PC-3 (cell line): ENCODE measurements at places on chromosomes 5 and 9. TPM values are rescaled to one million over a fixed set of nuclear protein-coding genes. Genes with fewer than 3 reads are reported as not detected.
A peak's percentile ranks its signal among the peaks of the same experiment; 100 is the strongest.

The DOCK8 gene
- total RNA-seq = 1.5 and 1.9 TPM in 2 replicates

The FOXD4L3 gene
- total RNA-seq = not detected in 2 replicates

GRCh38 chr5:14211818-14212803 lies 69.0 kb downstream of the TRIO start:
- no peak overlapping the region for H3K27ac ChIP-seq
- H3K27me3 ChIP-seq = no peaks in the 10 kb centered on the region
- H3K4me3 ChIP-seq = no peak overlapping the region
- H3K4me1 ChIP-seq = peaks cover 57% of the 10 kb centered on the region
- H3K36me3 ChIP-seq = 0 out of 2 replicates have a peak, but pooled peaks cover 18% of the 10 kb centered on the region

The WDR38 gene
- not detected in 2 replicates for total RNA-seq

The IFNA2 gene
- not detected in 2 replicates for total RNA-seq

GRCh38 chr5:109249126-109249525 lies 160.6 kb downstream of the PJA2 start:
- DNase-seq = no peak
- H3K4me3 ChIP-seq = no peak overlapping the region
- no peaks in the 10 kb centered on the region for H3K4me1 ChIP-seq
- no peaks in the 10 kb centered on the region for H3K27me3 ChIP-seq
- H3K27ac ChIP-seq = no peak overlapping the region

The AGPAT2 gene
- total RNA-seq = 103 and 106 TPM in 2 replicates

GRCh38 chr5:165139262-165139661 lies 1633.8 kb downstream of the MAT2B start:
- no peak overlapping the region for H3K27ac ChIP-seq
- H3K4me1 ChIP-seq = no peaks in the 10 kb centered on the region
- H3K36me3 ChIP-seq = no peaks in the 10 kb centered on the region
- no peak for DNase-seq

DNA sequence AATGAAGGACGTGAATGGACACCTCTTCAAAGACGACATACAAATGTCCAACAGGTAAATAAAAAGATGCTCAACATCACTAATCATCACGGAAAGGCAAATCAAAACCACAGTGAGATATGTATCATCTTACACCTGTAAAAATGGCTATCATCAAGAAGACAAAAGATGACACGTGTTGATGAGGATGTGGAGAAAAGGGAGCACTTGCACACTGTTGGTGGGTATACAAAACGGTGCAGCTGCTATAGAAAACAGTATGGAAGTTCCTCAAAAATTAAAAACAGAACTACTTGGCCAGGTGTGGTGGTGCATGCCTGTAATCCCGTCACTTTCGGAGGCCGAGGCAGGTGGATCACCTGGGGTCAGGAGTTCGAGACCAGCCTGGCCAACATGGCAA lies 47.9 kb downstream of the STK10 start:
- no peaks in the 10 kb centered on the region for H3K4me1 ChIP-seq
- no peaks in the 10 kb centered on the region for H3K27me3 ChIP-seq
- no peak overlapping the region for H3K4me3 ChIP-seq
- H3K36me3 ChIP-seq = no peaks in the 10 kb centered on the region
- no peak for DNase-seq

The ZNF169 gene
- total RNA-seq = 2.4 and 2.8 TPM in 2 replicates

The SHC3 gene
- total RNA-seq = 0.63 and 0.66 TPM in 2 replicates

DNA sequence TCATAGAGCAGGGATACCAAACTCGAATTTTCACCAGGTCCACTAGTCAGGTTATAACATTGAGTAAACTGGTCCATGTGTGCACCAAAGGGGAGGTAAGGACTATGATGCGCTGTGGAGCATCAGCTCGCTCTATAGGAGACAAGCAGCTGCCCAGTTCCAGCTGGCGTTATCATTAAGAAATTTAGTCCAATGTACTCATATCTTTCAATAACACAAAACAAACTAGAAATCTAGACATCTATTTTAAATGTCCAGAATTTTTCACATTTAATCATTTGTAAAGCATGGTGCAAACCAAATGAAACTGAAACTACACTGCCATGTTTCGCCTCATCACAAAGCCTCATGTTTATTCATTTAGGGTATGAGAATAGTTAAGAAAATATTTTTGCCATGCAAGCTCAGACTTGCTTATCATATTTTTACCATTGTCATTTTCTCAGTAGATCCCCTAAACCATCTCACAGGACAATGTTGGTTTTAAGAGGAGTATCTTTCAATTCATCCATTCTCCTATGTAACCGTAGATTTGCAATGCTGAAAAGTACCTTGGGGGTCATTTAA lies 50.9 kb downstream of the ZNF474 start:
- no peak overlapping the region for H3K4me3 ChIP-seq
- DNase-seq = no peak

GRCh38 chr5:76305269-76305668 lies 97.8 kb upstream of the IQGAP2 start:
- H3K4me3 ChIP-seq = no peak overlapping the region
- H3K36me3 ChIP-seq = no peaks in the 10 kb centered on the region
- no peak overlapping the region for H3K27ac ChIP-seq
- peaks cover 17% of the 10 kb centered on the region for H3K27me3 ChIP-seq
- DNase-seq = no peak

The IFNA13 gene
- not detected in 2 replicates for total RNA-seq

GRCh38 chr9:35910613-35911359 lies 1.5 kb downstream of the SPAAR start:
- H3K4me1 ChIP-seq = peaks cover 57% of the 10 kb centered on the region
- no peaks in the 10 kb centered on the region for H3K36me3 ChIP-seq
- DNase-seq = peak; percentile 78
- no peak overlapping the region for H3K27ac ChIP-seq

DNA sequence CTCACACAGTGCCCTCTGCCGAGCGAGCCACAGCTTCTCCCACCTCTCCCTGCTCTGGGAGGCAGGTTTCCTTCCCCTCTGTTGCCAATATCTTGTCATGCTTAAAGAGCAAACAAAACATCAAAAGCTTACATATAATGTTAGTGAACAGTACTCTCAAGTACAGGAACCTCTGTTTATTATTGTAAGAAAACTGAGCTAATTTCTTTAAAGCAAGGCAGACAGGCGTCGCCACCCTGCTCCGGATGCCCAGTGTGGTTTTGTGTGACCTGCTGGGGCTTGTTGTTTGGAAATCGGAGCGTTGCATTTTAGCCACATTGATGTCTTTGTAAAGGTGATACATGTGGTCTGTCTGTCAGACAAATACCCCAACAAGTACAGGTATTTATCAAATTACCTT lies 401.4 kb upstream of the IRX1 start:
- no peaks in the 10 kb centered on the region for H3K4me1 ChIP-seq
- H3K27me3 ChIP-seq = peaks cover 54% of the 10 kb centered on the region
- DNase-seq = no peak
- no peaks in the 10 kb centered on the region for H3K36me3 ChIP-seq
- no peak overlapping the region for H3K27ac ChIP-seq

DNA sequence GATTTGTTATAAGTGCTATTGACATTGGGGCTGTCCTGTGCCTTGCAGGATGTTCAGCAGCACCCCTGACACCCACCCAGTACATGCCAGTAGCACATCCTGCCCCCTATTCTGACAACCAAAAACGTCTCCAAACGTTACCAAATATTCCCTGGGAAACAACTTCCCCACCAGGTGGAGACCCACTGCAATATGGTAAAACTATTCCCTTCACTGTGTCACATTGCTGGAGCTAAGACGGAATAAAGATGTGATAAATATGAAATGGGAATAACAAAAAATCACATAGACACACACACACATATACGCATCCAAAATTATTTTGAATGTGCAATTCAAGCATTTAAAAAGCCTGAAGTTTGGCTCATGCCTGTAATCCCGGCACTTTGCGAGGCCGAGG lies 874.3 kb upstream of the DMAC1 start:
- no peaks in the 10 kb centered on the region for H3K36me3 ChIP-seq
- no peak overlapping the region for H3K27ac ChIP-seq
- no peak overlapping the region for H3K4me3 ChIP-seq
- no peaks in the 10 kb centered on the region for H3K27me3 ChIP-seq

DNA sequence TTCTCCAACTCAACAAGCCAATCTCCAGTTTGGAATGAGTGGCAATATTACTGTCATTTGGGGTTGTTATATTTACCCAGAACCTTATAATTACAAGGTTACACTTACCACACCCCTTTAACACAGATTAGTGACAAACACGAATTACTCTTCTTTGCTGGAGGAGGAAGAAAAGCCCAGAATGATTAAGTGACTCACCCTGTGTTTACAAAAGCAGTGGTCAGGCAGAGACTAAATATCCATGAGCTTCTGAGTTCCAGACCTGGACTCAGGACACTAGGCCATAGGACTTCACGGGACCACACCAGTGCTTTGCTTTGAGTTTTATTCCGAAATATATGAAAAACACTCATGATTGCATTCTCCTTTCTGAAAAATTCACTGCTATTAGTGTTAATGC lies 370.8 kb downstream of the TLE1 start:
- peak overlapping the region; percentile 21 for H3K27ac ChIP-seq
- DNase-seq = peak; percentile 69
- no peak overlapping the region for H3K4me3 ChIP-seq
- H3K27me3 ChIP-seq = no peaks in the 10 kb centered on the region
- peaks cover 14% of the 10 kb centered on the region for H3K4me1 ChIP-seq
- no peaks in the 10 kb centered on the region for H3K36me3 ChIP-seq

The SV2C gene
- not detected in 2 replicates for total RNA-seq

DNA sequence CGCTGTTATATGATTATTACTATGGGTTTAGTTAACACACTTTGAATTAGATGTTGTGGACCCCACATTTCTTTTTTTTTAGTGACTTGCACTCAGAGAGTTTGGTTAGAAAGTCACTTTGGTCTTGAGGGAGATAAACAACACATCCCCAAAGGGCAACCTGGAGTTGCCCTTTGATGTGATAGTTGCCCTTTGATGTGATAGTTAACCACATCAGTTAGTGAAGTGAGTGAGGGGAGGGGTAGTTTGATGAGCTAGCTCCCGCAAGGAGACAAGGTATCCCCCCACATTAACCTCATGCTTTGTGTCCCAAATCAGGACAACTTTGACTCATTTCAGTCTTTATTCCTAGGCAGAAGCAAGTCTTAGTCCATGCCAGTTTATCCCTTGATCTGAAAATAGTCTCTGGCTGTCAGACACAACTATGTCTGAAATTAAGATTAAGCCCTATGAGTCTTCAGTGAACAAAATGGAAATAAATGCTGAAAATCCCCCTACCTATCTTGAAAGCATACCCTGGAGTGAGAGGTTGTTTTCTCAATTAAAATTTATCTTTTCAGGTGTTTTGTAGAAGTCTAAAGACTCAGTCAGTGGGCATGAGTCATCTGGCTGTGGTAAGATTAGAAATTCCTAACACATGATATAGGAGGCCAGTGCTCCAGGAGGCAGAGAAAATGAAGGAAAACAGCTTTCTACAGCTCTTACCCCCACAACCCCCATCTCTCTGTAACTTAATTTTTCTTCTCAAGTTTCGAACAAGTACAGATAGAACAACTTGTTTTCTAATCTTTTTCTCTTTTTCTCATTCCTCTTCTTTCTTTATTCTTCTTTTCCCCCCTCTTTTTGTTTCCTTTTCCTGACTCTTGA lies 208.9 kb upstream of the DMRTA1 start:
- peak; percentile 78 for DNase-seq
- peaks cover 44% of the 10 kb centered on the region for H3K4me1 ChIP-seq
- H3K27me3 ChIP-seq = no peaks in the 10 kb centered on the region
- H3K4me3 ChIP-seq = peak overlapping the region; percentile 53
- peak overlapping the region; percentile 89 for H3K27ac ChIP-seq
- H3K36me3 ChIP-seq = no peaks in the 10 kb centered on the region

DNA sequence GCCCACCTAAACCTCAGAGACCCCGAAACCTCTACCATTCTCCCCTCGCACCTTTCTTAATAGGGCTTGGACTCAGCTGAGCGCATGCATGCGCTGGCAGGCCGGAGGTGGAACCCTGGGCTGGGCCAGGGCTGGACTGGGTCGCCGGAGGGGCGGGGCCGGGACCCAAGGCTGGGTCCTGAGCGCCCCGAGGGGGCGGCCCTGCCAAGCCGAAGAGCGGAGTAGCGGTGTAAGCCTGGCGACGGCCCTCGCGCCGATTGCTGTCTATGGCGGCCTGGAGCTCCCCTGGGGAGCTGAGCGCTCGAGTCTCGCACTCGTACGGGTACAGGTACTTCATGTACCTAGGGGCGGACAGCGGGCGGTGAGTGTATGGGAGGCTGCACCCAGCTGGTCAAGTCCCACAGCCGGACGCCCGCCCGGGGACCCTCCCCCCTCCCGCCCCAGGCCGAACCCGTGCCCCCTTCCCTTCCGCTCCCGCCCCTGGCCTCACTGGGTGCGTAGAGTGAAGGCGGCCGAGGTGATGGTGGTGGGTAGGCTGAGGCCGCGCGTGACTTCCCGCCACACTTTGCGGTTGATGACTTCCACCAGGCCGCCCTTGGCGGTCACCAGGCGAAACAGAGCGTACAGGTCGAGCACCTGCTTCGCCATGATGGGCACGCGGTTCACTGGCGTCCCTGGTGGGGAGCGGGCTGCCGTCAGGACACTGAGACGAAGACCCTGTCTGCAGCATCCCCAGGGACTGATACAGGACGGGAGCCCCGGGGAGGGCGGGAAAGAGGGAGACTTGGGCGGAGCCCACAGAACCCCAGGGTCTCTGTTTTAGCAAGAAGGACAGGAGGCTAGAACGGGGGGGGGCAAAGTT lies 3.3 kb upstream of the DCTN3 start:
- no peak overlapping the region for H3K27ac ChIP-seq
- H3K4me1 ChIP-seq = peaks cover 8% of the 10 kb centered on the region; the same call in 1 of the 2 replicates
- H3K27me3 ChIP-seq = peaks cover 7% of the 10 kb centered on the region
- H3K36me3 ChIP-seq = no peaks in the 10 kb centered on the region

The OR1Q1 gene
- not detected in 2 replicates for total RNA-seq

The PCDHGB5 gene
- 9.0 and 10.3 TPM in 2 replicates for total RNA-seq

DNA sequence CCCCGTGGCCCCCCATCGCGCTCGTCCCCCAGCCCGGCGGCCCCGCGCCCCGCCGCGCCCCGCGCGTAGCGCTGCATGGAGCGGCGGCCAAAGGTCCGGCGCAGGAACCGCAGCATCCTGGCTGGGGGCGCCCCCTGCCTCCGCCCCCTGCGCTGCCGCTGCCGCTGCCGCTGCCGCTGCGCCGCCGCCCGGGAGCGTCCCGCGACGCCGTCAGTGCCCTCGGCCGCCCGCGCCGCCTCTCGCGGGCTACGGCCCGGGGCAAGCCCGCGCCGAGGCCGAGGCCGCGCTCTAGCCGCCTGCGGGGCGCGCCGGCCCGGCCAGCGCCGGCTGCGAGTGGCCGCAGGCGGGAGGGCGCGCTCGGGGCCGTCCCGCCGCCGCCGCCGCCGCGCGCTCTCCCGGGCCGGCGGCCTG lies 523 bp downstream of the EPB41L4B start:
- H3K4me1 ChIP-seq = peaks cover 39% of the 10 kb centered on the region
- H3K27me3 ChIP-seq = no peaks in the 10 kb centered on the region
- peak; percentile 32 for DNase-seq
- no peaks in the 10 kb centered on the region for H3K36me3 ChIP-seq
- no peak overlapping the region for H3K27ac ChIP-seq

DNA sequence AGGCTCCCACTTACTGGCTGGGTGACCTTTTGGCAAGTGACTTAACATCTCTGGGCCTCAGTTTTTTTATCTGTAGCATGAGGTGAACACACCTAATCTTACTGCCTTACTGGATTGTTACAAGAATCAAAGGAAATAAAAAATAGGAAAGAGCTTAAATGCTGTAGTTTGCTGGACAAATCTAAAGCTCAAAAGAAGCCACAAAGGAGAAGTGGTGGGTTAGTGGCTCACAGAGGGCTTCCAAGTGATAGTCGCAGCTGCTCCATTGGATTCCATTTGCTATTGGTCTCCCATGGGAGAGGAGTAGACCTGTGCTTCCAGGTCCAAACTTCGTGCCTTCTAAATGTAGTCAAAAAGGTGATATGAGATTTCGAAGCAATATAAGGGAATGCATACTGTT lies 123.6 kb downstream of the SEMA6A start:
- DNase-seq = no peak
- no peaks in the 10 kb centered on the region for H3K4me1 ChIP-seq
- H3K27ac ChIP-seq = no peak overlapping the region
- H3K36me3 ChIP-seq = no peaks in the 10 kb centered on the region
- no peaks in the 10 kb centered on the region for H3K27me3 ChIP-seq
- H3K4me3 ChIP-seq = no peak overlapping the region

The PCDH1 gene
- 53.0 and 55.8 TPM in 2 replicates for total RNA-seq

The CCDC192 gene
- not detected in 2 replicates for total RNA-seq
